HS-5 (cell line): ENCODE measurements at places on chromosomes 12 and 14.

DNA sequence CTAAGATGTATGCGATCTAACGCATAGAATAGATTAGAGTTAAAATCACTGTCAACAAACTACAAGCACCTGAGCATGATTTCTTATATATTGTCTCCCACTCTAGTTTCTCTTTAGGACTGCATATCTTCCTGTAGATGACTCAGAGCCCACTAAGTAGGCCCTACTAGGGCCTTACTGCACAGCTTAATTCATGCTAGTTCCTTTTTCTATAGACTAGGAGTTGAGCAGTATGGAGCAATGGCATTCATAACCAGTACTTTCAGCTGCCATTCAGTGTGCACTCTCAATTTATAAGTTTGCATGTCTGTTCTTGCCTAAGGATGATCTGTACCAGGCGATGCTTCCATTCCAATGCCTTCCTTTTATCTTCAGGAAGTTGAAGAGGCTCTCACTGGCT is 103.5 kb downstream of the METTL25 start:
- DNase-seq: no peak

- no peak for DNase-seq
Measured at GRCh38 chr12:69430942-69431590, 39.1 kb upstream of the FRS2 start.

DNA sequence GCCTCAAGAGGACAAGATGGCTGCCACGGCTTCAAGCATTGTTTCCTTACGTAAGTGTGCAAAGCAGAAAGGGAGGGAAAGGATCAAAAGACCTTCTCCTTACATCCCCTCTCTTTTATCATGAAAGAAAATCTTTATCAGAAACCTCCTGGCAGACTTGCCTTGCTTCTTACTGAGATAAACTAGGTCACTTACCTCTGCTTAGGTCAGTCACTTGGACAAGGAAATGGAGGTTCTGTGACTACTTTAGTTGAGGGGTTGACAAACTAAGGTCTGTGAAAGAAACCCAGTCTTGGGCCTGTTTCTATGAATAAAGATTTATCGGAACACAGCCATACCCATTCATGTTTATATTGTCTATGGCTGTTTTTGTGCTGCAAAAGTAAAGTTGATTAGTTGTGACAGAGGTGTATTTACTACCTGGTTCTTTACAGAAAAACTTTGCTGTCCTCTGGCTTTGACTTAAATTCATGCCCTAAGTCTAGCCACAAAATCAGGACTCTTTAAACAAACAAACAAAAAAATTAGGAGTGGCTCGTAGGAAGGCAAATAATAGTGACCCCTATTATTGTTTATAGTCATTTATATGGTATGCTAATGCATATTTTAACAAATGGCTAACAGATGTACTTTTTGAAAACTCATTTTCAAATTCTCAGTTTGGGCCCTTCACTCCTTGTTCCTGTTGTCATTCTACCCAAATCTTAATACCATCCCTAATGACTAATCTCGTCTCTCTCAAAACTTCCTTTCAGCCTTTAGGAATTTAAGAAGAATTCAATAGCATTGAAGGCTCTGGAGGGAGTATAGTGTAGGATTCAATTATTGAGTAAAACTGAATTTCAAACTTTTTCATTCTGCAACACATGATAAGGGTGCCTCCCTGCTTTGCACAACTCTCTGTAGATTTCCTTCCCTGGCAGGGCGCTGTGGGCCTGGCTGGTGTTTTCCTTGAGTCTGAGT is 42.0 kb upstream of the ATP2B1 start:
- DNase-seq: peak; percentile 84

GRCh38 chr14:37583358-37584210 is 11.5 kb downstream of the FOXA1 start:
- DNase-seq: no peak

DNA sequence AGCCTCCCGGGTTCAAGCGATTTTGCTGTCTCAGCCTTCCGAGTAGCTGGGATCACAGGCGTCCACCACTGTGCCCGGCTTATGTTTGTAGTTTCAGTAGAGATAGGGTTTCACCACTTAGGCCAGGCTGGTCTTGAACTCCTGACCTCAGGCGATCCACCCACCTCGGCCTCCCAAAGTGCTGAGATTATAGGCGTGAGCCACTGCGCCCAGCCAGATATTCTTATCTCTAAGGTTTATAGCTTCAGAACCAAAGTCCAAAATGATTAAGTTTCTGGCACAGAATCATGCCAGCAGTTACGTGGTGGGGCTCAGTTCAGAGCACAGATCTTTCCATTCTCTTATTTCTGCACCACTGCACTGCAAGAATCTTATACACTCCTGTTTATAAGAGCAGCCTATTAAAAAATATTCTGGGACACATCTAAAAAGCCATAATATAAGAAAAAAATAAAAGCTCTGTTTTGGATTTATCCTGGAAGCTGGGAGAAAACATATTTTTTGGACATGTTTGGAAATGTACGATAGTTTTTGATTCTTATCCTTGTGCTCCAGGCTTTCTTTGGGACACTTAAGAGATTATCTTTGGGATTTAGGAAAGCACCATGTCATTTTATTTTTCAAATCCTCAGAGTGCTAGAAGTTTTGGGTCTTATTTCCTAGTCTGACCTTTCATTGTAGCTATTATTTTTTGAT is 129.6 kb downstream of the LMNTD1 start:
- DNase-seq: no peak
